ENCODE measurements at places on chromosomes 7 and 10. TPM values are rescaled to one million over a fixed set of nuclear protein-coding genes. Genes with fewer than 3 reads are reported as not detected.

- no peak for DNase-seq
Measured at GRCh38 chr7:87935384-87935706, 1.3 kb downstream of the ADAM22 start.

DNA sequence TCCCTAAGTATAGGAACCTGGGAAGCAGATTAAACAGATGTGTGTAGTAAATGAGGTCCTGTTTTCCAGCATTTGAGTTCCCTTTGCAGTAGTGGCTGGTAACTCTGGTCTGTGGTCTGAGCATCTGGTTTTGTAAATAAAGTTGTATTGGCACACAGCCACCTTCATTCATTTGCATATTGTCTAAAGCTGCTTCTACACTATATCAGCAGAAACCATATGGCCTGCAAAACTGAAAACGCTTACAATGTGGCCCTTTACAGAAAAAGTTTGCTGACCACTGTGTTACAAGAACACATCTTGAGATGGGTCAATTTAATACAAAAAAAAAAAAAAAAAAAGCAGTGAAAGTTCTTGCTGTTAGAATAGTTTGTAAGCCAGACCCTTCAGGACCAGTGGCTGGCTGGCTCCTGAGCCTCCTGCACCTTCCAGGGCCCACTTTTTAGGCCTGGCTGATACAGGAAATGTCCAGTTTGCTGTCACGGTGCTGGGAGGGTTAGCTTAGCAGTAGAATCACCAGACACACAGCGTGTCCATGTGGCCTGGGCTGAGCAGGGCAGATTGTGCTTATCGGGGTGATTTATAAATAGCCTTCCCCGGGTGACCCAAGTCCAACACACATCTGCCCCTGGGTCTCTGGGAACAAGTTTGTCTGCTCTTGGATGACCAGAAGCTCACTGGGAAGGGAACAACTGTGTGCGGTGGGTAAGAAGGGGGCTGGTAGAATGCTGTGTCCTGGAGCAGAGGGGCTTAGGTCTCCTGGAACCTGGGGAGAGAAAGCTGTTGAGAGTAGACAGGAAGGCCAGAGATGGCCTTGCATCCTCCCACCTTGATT is 1.4 kb downstream of the C10orf71 start:
- no peak for DNase-seq

GRCh38 chr10:120042705-120043104 is 150.2 kb downstream of the SEC23IP start:
- no peak for DNase-seq

DNA sequence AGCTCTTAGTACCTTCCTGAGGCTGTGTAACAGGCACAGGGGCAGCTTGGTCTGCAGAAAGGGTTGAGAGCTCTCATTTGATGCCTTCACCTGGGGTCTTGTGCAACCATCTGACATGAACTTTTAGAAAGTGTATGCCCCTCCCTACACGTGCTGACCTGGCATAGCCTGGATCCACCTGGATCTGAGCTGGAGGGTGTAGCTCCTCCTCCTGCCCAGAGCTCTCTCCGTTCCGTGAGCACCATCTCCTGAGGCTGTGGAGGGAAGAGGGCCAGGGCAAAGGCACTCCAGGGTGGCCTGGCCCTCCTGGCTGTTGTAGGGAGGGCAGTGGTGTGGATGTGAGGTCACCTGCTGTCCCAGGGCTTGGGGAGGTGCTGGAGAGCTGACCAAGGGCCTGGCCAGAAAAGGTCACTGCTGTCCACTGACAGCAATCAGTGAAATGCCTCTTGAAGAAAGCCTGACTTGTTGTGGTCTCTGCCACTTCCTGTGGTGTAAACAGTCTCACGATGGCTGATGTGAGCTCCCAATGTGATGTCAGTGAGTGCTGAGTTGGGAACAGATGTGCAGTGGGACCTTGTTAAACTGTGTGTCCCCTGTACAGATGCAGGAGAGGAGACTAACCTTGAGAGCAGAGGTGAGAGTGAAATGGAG is 23.0 kb downstream of the AMZ1 start:
- no peak for DNase-seq

GRCh38 chr7:150727381-150727780 is 9.8 kb upstream of the GIMAP5 start:
- DNase-seq: no peak

- DNase-seq: no peak
Measured at GRCh38 chr7:4249241-4249640, 432.9 kb upstream of the FOXK1 start.

DNA sequence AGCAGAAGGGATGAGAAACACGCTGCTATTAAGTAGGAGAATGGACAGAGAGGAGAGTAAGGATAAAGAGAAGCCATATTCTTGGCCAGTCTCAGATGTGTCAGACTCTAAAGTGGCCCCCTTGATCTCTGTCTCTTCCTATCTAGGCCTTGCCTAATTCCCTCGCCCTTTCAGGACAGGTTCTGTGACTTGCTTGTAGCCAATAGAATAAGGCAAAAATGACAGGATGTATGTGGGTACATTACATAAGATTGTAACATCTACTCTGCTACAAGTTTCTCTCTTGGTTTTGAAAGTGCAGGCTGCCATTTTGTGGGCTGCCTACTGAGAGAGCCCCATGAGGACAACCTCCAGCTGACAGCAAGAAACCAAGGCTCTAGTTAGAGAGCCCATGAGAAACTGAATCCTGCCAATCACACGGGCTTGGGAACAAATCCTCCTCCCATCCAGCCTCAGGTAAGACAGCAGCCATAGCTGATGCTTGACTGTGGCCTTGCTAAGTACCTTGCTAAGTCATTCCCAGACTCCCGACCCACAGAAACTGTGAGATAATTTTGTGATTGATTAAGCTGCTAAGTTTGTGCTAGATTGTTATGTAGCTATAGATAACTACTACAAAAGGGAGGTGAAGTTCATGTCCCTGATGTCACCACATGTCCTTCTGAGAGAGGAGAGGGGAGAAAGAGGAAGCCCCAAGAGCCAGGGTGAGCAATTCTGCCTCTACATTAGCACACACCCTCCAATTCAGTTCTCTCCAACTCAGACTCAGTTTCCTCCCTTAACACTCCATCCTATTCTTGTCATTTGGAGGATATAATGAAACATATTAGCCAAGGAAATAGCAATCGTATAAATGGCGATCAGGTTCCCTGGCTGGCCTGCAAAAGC is 185.5 kb downstream of the SGMS1 start:
- no peak for DNase-seq

DNA sequence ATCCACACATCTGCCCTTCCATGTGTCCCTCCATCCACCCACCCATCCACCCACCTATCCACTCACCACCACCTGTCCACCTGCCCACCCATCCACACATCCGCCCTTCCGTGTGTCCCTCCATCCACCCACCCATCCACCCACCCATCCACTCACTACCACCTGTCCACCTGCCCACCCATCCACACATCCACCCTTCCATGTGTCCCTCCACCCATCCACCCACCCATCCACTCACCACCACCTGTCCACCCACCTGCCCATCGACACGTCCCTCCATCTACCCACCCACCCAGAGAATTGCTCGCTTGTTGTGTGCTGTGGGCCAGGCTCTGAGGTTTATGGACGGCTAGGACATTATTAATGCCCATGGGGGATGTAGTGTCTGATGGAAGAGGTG is 500.2 kb downstream of the DNAJB6 start:
- DNase-seq: no peak

DNA sequence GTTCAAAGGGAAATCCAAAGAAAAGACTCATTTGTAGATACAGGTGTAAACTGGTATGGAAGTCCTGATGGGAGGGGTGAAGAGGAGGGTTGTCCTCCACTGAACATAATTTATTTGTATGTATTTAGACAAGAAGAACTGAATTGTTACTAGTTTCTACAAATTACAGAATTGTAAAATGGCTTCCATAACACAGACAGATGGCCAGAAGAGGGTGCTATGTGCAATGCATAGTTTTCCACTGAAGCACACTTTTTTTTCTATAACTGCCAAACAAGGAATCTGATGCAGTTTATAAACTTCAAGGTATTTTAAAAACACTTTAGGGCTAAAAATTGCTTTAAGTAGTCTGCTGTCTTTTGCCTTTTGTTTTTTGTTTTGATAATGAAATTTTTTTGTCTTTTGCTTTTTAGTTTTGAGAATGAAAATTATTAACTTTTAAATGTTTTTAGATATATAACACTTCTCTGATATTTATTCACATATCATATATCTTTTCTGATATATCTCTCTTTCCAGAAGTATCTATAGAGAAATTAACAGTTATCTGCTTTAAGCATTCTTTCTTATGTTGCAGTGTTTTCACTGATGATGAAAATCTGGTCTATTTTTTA is 58.5 kb downstream of the PHYHIPL start:
- DNase-seq: no peak

- DNase-seq: no peak
Measured at GRCh38 chr7:147894271-147894670, 696.3 kb upstream of the C7orf33 start.

DNA sequence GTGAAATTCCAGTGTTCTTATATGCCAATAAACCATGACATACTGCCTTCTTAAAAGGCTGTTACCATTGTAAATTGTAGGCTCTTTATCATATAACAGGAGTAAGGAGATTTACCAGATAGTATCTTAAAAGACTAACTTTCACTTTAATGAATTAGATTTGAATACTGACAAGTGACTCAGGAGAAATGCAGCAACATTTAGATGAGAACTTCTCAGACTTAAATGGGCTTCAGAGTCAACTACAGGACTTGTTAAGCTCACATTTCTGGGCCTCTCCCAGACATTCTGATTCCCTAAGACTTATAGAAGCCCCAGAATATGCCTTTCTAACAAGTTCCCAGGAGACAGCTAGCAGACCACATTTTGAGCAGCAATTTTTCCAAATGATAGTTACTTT is 466.3 kb downstream of the ARL4A start:
- DNase-seq: no peak

NME8 gene
- not detected for total RNA-seq

EGR2 gene
- total RNA-seq: 0.53 TPM

Measured in esophagus squamous epithelium (tissue), 5 donors.